Smooth muscle cell of trachea (primary cell): ENCODE measurements at places on chromosomes 2 and 18. TPM values are rescaled to one million over a fixed set of nuclear protein-coding genes. Genes with fewer than 3 reads are reported as not detected.

Gene SLC14A1
- total RNA-seq, result 62.7 and 81.0 TPM in 2 replicates

Gene CCDC150
- 3.6 and 11.3 TPM in 2 replicates for total RNA-seq

Gene MC2R
- not detected in 2 replicates for total RNA-seq

Gene CCDC178
- total RNA-seq, result 0.29 and 0.33 TPM in 2 replicates

Gene ERBB4
- total RNA-seq, result 0.15 and 0.17 TPM in 2 replicates

Gene SIX3
- not detected in 2 replicates for total RNA-seq

Gene LRRTM1
- total RNA-seq, result not detected in 2 replicates

Gene TUBB6
- 933 and 1,036 TPM in 2 replicates for total RNA-seq

Gene SP5
- total RNA-seq, result not detected in 2 replicates

Gene GALM
- 64.7 and 64.8 TPM in 2 replicates for total RNA-seq

Gene RIT2
- not detected in 2 replicates for total RNA-seq

Gene SLC8A1
- total RNA-seq, result 71.3 and 80.3 TPM in 2 replicates

Gene KIF5C
- 0.50 and 0.58 TPM in 2 replicates for total RNA-seq

Gene USP14
- total RNA-seq, result 17.5 and 56.1 TPM in 2 replicates

Gene SPC25
- total RNA-seq, result 14.1 TPM in 1 of 2 replicates, not detected in the other

Gene OTOF
- total RNA-seq, result not detected in 2 replicates

Gene SLC9A4
- not detected in 2 replicates for total RNA-seq

Gene EFR3B
- total RNA-seq, result 0.73 and 0.83 TPM in 2 replicates

Gene IL37
- total RNA-seq, result not detected in 2 replicates

Gene GNAL
- 0.15 and 0.99 TPM in 2 replicates for total RNA-seq

Gene UGT1A6
- not detected in 2 replicates for total RNA-seq

Gene CNTNAP5
- total RNA-seq, result not detected in 2 replicates

Gene C2orf68
- 20.5 and 22.0 TPM in 2 replicates for total RNA-seq

Gene ASTL
- total RNA-seq, result 0.17 TPM in 1 of 2 replicates, not detected in the other

Gene CROCC2
- 0.50 and 1.0 TPM in 2 replicates for total RNA-seq

Gene SLC30A3
- total RNA-seq, result 0.15 and 0.50 TPM in 2 replicates

Gene LRATD1
- under 0.01 TPM in 2 replicates for total RNA-seq

Gene DLGAP1
- total RNA-seq, result 0.17 and 3.1 TPM in 2 replicates

Gene CDCA7
- total RNA-seq, result 1.3 and 4.7 TPM in 2 replicates

Gene C2orf66
- total RNA-seq, result 0.17 and 0.29 TPM in 2 replicates

Gene TSPYL6
- total RNA-seq, result under 0.01 TPM in 1 of 2 replicates, not detected in the other

Gene NYAP2
- total RNA-seq, result not detected in 2 replicates

Gene PARD3B
- 15.7 and 23.5 TPM in 2 replicates for total RNA-seq

Gene CHRNG
- not detected in 2 replicates for total RNA-seq

Gene TPGS2
- total RNA-seq, result 180 and 189 TPM in 2 replicates

Gene SALL3
- total RNA-seq, result 0.17 TPM in 1 of 2 replicates, not detected in the other

Gene CD8B2
- not detected in 2 replicates for total RNA-seq

Gene GKN1
- not detected in 2 replicates for total RNA-seq

Gene KCNS3
- 1.0 and 1.3 TPM in 2 replicates for total RNA-seq

Gene ATP8B1
- 65.3 and 83.7 TPM in 2 replicates for total RNA-seq

Gene PROC
- total RNA-seq, result not detected in 2 replicates

Gene GCG
- not detected in 2 replicates for total RNA-seq

Gene CDH19
- not detected in 2 replicates for total RNA-seq

Gene TUBA3E
- not detected in 2 replicates for total RNA-seq

Gene PAIP2B
- 0.66 and 0.73 TPM in 2 replicates for total RNA-seq

Gene NEURL3
- total RNA-seq, result 0.17 TPM in 1 of 2 replicates, not detected in the other

Gene MYO5B
- total RNA-seq, result under 0.01 TPM in 1 of 2 replicates, not detected in the other
